ENCODE measurements at places on chromosomes 6 and 20.

GRCh38 chr6:134936931-134937330, 13.0 kb downstream of the ALDH8A1 start:
- DNase-seq, result no peak

GRCh38 chr6:56246541-56246880, 869 bp downstream of the COL21A1 start:
- DNase-seq, result peak; percentile 15

DNA sequence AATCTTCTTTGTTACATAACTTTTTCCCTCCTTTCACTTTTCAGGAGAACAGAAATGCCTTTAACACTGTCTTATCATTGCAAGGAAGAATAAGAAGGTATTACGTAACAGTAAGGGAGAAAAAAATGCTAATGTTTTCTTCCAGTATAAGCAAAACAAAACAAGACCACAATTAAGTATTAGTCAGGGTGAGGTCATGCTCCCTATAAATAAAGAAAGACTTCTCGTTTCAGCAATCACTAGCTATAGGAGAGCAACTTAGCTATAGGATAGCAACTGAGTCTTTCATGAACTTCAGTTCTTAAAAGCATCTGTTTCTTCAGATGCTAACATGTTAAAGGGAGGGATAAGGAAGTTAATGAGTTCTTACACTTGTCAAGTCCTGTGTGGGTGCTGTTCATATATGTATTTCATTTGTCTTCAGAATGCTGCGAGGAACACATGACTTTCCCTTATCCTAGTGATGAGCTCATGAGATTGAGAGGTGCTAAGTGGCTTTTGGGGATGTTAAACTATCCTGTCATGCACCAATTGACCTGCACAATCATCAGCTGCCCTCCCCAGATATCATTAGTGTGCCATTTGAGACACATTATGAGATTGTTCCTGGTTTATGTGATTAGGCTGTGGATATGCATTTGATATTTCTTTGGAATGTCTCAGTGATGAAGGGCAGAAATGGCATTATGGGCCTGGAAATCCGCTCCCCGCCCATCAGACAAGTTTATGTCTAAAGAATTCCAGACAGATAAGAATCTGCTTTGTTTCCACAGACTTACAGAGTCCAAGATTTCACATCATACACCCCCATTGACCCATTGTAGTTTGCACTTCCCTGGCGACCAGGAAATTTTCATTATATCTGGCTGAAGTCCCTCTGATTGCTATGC, 37.5 kb downstream of the LAMA4 start:
- no peak for DNase-seq

DNA sequence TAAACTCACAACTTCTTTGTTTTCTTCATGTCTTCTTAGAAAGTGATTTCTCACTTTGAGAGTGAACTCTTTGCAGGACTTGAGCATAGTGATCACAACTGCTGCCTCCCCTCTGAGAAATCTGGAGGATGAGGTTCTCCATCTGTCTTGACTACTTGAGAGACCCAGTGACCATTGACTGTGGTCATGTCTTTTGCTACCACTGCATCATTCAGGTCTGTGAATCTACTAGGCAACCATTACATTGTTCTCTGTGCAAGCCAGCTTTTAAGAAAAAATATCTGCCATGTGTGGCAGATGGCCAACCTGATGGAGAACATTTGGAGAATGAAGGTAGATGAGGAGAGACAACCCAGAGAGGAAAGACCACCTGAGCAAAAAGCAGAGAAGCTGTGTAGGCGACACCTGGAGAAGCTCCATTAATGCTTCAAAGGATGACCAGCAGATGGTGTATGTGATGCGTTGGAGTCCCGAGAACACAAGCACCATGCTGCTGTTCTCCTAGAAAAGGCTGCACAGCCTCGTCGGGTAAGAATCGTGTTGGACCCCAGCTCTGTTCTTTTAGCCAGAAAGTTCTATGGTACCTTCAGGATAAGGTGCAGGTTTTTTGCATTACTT, 25.1 kb upstream of the TRIM26 start:
- no peak for DNase-seq

DNA sequence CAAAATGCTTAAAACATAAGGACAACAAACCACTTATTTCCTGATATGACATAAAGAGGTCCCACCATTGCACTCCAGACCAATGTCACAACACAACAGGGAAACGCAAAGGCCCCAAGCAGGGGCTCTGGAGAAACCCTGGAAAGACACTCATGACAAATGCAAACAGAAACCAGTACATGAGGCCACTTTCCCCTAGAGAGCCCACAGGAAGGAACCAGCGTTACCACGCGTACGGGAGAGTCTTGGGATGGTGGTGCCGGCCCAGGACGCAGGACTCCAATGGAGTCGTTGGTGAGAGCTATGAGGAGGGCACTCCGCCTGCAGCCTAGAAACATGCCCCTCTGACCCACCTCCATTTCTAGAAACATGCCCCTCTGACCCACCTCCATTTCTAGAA, 20.2 kb downstream of the GMEB2 start:
- DNase-seq, result no peak

DNA sequence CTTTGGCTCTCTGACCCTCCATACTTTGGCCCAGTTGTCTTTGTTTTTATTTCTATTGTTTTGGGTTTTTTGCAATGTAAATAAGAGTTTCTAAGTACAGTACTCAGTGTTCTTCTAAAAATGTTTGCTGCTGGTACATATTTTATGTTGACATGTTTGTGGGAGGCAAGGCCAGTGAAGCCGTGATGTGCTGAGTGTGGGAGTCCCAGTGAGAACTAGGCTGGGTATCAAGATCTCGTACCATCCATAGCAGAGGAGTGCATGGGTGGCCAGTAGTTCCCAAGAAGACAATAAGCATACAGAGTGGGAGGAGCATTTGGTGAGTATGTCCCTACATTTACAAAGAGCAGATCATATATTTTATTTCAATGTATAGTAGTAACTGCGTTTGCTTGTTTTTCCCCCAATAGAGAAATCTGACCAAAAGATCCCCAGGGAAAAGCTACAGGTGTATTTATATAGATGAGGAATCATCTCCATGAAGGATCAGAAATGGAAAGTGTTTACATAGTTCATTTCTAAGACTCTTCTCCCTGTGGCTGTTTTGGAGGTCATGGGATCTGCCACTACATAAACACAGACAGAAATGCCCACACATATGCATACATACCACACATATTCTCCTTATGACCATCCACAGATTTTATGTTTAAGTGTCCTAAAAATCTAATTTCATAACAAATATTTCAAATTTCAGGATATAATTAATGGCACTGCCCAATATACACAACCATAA, 285.9 kb downstream of the ALDH8A1 start:
- no peak for DNase-seq

GRCh38 chr20:15882553-15882952, 690.7 kb downstream of the KIF16B start:
- DNase-seq, result no peak

- DNase-seq, result no peak
Measured at GRCh38 chr6:158366363-158366762, 54.1 kb downstream of the TULP4 start.

- DNase-seq, result no peak
Measured at GRCh38 chr6:111846492-111847409, 26.5 kb downstream of the FYN start.

DNA sequence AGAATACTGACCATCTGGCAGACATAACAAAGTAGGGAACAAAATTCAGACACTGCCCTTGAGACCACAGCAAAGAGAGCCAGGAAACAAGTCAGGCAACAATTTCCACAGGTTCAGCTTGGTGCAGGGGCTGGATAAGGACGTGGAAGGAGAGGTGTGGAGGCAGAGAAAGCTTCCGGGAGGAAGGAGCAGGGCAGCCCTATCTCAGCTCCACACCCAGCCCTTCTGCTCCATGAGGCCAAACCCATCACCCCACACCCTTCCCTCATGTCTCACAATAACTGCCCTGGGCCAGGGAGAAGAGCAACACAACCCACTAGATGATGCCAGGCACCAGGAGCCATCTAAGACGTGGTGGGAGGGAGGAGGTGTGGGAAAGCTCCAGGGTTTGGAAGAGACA, 5.8 kb downstream of the SNHG17 start:
- no peak for DNase-seq

- peak; percentile 72 for DNase-seq
Measured at GRCh38 chr20:13546497-13547131, 92.1 kb downstream of the TASP1 start.

DNA sequence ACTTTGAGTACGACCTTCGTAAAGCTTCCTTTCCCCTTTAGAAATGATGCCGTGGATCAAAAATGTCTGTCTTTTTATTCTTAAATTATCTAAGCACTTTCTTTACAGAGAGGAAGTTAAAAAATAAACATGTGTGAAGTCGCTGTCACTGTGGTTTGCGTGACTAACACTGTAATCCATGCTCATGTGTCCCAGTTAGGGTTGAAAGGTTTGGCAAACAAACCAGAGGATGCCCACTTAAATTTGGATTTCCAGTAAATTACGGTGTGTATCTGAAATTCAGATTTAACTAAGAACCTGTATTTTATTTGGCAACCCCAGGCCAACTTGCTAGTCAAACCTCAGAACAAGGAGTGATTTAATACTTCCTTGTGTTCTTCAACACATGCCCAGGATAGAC, 21.1 kb downstream of the HLA-DRB1 start:
- DNase-seq, result no peak

DNA sequence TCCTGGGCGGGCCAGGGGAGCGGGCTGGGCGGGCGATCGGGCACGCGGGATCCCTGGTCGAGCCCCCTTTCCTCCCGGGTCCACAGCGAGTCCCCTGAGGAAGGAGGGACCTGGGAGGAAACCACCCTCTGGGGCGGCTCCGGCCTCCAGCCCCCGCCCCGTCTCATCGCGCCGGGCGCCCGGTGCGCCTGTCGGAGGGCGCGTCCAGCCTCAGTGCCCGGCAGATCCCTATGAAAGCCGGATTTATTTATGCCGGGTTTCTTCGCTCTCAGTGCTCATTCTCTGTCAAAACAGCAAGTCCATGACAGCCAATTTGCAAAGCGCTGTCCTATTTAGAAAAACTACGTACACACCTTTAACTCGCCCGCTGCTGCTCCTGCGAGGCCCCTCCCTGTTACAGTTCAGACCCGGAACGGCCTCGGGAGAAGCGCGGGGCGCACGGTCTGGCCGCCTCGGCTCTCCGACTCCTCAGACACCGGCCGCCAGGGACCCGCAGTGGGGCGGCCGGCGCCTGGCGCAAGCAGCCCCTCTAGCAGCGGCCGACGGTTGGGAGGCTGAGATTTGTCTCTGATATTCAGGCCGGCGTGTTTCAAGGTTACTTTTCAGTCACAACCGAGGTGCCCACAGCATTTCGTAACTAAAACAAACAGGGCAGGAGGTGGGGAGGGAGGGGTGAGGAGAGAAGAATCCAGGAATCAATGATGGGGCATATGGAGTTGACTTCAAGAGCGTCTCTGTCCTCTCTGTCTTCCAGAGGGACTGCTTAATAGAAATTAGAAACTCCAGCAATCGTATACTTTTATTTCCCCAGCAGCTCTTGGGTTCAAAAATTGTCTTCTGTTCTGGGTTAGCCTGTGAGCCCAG, 782 bp upstream of the FOXA2 start:
- peak; percentile 42 for DNase-seq

DNA sequence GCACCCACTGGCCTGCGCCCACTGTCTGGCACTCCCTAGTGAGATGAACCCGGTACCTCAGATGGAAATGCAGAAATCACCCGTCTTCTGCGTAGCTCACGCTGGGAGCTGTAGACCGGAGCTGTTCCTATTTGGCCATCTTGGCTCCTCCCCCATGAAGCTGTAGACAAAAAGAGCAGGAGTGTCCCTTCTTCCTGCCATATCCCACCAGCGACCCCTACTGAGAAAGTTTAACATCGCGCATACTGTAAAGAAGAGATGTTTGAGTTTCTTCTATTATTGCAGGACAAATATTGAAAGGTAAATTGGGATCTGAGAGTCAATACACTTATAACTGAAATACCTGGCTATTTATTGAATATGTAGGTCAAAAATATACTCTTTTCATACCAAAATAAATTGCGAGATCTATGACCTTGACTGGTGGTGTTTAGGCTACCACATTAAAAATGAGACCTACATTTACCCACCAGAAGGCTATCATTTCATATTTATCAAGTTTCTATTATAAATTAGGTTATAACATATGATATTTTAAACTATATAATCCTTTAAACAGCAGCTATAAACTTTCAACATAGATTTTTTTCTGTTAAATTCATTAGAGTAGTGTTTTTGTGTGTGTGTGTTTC, 586.3 kb downstream of the HTR1B start:
- peak; percentile 81 for DNase-seq

- no peak for DNase-seq
Measured at GRCh38 chr20:6152777-6153176, 29.9 kb upstream of the FERMT1 start.

DNA sequence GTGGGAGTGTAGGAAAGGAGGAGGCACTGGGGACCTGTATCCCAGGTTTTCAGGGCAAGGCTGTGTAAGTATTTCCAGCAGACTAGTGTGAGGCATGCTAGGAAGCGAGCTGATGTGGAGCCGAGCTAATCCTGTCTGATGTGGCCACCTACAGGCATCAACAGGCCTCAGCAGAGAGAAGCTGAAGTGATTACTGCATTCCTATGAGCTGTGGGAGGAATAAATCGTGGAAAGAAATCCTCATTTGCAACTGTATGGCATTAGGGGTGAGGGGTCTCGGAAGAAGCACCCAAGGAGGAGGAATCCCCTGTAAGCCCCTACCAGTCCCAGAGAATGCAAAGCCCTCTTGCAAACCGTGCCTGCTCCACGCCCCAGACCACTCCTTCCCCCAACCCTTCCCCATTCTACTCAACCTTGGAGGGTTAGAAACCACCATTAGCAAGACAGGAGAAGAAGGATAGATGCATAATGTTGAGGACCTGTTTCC, 41.6 kb downstream of the C6orf15 start:
- DNase-seq, result no peak

DNA sequence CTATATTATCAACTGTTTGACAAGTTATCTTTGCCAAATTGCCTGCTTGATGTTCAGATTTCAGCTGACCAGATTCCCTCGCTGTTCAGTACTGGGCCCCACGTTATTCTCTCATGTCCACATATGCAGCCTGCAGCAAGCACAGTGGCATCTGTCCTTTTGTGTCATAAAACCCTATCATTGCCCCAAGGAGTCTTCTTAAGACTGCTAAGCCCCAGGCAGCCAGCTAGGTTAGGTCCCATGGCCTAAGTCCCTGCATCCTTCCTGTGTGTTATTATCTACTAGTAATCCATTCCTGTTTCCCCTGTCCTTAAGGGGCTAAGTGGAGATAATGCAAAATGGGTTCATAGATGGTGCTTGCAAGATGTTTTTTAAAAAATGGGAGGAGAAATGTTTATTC, 7.2 kb downstream of the KDM1B start:
- DNase-seq, result no peak

- no peak for DNase-seq
Measured at GRCh38 chr6:74366634-74367033, 670.6 kb downstream of the CD109 start.

GRCh38 chr20:6384380-6384779, 261.6 kb upstream of the FERMT1 start:
- no peak for DNase-seq

DNA sequence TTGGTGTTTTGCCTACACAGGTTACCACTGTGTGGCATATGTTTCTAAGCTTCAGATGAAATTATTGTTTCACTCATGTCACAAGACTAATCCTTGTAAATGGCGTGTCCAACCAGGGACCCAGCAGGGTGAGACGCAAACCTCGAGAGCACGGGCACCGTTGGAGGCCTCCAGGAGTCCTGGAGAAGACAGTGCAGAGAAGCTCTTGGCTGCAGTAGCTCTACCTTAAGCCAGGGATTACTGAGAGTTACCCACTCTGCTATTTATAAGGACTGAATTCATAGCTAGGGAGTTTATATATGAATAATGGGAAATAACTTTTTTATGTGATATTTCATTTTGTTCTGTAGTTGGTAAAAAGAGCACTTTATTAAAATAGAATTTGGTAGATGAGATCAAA, 137.4 kb downstream of the SLC24A3 start:
- DNase-seq, result no peak

GRCh38 chr6:150761771-150762170, 103.7 kb upstream of the MTHFD1L start:
- no peak for DNase-seq
